GM19239 (cell line): ENCODE measurements at places on chromosomes 2 and 18.

DNA sequence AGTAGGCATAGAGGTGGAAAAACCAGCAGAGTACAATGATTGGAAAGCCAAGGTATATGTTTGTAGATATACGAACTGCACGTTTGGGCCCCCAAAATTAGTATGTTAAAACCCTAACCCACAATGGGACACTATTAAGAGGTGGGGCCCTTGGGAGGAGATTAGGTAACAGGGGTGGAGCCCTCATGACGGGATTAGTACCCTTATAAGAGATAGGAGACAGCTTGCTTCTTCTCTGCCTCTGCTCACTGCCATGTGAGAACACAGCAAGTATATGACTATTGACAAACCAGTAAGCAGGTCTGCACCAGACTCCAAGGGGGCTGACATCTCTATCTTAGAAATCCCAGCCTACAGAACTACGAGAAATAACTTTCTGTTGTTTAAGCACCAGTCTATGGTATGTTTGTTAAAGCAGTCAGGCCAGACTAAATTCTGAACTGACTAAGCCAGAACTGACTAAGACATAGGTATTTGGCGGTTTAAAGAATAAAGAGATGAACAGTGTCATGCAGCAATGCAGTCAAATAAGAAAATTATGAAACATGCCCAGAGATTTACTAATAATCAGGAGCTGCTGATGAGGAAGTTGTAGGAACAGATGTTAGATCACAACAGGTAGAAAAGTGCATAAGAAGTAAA is 182.9 kb downstream of the DYM start:
- no peak for DNase-seq

- DNase-seq, result no peak
Measured at GRCh38 chr2:119591523-119591922, 47.3 kb downstream of the CFAP221 start.

DNA sequence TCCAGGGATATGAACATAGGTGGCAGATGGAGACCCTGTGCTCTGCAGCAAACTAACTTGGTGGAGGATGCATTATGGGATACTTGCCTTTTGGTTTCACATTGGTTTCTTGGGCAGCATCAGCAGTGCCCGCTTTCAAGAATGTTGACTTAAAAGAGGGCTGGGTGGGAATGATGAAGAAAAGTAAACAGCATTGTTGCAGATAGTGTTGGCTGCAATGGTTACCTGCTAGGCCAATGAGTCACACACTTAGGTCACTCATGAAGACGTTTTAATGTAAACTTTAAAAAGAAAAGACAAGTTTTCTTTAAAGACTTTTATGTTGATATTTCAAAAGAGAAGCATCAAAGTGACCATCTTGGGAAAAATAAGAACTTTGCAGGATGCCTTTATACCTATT is 26.1 kb upstream of the FAM237A start:
- no peak for DNase-seq

GRCh38 chr2:138244501-138244925 is 257.1 kb upstream of the SPOPL start:
- no peak for DNase-seq

DNA sequence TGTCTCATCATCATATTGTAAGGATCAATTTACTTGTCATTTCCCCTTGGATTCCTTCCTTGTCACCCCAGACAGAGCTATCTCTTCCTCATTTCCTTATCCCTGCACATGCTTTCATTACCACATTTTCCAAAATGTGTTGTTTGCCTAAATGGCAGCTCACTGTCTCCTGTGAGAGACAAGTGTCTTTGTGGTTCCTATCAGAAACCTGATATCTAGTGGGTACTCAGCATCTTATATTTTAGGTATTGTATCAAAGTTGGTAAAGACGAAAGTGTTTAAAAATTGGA is 896.0 kb upstream of the PIK3C3 start:
- DNase-seq, result no peak

DNA sequence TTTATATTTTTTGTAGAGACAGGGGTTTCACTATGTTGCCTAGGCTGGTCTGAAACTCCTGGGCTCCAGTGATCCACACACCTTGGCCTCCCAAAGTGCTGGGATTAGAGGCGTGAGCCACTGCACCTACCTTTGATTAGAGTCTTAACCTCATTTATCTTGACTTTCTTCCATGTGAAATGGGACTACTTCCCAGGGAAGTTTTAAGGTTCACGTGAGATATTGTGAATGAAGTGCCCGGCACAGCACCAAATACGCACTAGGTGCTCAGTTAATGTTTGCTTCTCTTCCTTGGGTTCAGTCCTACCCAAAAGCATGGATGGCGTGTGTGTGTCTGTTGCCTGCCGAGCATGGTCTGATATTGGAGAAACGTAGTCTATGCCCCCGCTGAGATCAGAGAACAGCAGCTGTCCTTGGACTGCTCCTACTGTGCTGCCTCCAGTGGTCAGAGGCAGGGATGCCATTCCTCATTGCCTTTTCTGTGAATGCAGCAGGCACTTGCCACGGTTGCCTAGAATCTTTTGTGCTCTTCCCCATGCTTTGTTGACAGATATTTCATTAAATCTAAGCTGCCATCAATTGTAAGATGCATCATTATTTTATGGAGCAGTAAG is 12.3 kb upstream of the TFCP2L1 start:
- DNase-seq, result no peak

DNA sequence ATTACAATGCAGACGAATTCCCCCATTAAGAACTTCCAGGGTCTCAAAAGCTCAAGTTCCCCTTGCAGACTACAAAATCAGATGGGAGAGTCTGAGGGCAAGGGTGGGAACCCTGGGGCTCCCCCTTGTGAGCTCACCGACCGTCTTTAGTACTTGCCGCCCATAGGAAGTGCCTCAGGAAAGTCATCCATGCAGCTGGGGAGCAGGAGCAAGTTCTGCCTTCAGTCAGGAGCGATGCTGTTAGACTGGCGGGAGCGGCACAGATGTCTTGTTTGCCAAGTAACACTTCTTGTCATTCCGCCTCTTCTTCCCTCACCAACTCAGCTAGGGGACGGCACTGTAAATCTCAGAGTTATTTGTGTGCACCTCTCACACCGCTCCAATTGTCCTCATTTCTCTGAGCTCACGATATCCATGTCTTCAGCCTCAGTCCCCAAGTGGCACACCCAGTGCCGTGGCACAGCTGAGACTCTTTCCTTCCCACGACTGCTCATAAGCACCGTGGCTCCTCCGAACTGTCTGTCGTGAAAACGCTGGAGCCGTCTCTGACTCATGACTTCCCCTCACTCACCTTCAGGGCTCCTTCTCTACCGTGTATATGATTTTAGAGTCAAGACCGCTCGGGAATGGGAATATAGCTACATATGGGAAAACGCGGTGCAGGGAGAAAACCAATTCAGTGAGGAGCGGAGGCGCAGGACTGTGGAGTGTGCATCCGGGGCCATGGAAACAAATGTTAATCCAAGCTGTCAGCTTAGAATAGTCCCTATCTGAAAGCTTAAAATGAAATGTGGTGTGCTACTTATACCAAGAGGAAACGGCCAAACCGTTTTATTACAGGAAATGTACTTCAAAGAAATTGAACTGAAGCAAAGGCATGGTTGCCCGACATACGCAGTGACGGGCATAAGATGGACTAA is 34.0 kb downstream of the UXS1 start:
- DNase-seq, result no peak
